ENCODE measurements at places on chromosomes 3 and 15.
A peak's percentile ranks its signal among the peaks of the same experiment; 100 is the strongest.

DNA sequence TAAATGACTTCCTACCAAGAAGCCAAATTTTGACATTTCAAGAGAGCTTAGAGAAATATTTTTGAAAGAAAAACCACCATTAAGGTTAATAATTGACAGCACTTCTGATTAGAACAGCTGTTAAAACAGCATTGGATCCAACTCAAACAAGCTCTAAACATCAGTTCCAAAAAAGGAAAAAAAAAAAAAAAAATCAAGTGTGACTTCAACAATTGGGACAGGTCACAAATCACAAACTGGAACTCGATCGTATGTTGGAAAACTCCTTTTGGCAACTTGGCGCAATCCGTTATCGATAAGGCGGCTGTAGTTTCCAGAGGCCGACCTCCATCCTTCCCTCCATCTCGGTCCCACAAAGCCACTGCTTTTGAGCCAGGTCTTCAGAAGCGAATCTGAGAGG lies 17.8 kb downstream of the TLE3 start:
- no peak for DNase-seq

DNA sequence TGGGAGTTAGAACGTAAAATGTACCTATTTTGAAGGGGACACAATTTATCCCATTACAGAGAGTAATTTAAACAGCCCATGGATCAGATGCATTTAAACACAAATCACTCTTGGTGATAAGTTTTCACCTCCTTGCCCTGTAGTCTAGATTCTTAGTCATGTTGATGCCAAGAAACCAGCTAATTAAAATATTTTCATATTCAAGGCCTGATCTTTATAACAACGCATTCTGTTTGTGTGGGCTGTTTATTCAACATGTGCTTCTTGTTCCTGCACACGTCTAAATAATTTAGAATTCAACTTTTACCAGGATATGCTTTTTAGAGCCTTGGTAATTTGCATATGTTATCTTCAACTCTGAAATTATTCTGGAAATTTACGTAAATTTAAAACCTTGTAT lies 25.8 kb downstream of the SNX1 start:
- DNase-seq = no peak

GRCh38 chr3:111800472-111800871 lies 58.6 kb upstream of the PHLDB2 start:
- no peak for DNase-seq

DNA sequence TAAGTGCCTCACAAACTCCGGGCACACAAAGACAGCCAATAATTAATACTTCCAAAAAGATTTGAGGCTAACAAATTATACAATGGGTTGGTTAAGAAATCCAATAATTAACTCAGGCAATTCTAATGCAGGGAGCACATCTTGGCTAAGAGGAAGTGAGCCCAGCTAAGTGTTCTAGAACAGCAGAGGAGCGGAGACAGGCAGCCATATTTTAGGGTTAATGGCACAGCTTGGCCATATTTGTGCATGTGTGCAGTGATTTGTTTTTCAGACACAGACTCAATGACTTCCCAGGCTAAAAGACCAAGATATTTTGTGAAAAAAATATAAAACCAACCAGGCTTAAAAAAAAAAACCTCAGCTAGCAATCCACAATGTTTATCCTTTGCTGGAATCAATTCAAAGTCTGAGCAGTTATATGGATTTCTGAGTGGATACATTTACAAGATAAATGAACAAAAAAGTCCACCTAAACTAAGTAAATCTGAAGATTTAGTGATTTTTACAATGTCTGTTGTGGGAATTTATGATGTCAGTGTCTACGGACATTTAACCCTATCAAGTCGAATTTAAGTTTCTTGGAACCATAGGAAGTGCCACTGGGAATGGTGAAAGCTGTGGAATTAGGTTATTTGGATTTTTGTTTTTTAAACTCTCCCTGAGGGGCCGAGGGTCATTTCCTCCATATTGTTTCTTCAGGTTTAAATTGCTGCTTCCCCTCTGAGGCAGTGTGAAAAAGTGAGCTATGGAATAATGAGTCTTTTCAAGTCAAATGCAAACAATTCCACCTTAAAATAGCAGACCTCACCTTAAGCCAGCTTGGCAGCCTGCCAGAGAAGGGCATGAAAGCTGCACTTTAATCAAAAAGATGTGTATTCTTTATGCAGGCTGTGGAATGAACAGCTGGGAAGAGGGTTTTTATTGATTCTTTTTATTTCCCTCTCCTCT lies 413.7 kb upstream of the TBL1XR1 start:
- no peak for DNase-seq

DNA sequence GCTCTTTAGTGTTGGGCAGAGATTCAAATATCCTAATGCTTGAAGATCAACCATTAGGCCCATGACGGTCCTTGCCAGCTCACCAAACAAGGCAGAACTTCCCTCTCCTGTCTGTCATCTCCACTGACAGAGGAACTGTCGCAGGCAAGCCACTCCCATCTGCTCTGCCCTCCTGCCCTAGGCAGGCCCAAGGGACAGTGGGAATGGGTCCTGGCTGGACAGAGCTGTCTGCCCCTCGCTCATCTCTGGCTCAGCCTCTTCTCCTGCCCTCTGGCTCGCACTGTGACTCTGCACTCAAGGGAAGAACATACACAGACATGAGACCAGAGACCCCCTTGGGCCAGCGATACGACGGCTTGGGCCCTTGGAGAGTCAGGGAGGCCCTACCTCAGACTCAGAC lies 7.6 kb upstream of the MUSTN1 start:
- DNase-seq = no peak

- DNase-seq = peak; percentile 68
Observed at GRCh38 chr3:14124223-14124614, 451 bp downstream of the CHCHD4 start.

DNA sequence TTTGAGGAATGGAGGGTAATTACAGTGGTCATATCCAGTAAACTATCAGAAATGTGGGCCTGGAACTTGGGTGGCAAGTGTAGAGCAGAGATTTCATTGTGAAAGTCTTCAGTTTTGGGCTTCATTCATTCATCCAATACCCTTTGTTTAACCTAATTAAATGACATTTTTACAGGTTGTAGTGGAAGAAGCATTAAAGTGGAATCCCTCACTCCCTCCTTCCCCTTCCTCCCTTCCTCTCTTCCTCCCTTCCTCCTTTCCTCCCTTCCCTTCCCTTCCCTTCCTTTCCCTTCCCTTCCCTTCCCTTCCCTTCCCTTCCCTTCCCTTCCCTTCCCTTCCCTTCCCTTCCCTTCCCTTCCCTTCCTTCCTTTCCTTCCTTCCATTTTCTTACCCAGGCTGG lies 219.3 kb downstream of the PDCD6IP start:
- no peak for DNase-seq

DNA sequence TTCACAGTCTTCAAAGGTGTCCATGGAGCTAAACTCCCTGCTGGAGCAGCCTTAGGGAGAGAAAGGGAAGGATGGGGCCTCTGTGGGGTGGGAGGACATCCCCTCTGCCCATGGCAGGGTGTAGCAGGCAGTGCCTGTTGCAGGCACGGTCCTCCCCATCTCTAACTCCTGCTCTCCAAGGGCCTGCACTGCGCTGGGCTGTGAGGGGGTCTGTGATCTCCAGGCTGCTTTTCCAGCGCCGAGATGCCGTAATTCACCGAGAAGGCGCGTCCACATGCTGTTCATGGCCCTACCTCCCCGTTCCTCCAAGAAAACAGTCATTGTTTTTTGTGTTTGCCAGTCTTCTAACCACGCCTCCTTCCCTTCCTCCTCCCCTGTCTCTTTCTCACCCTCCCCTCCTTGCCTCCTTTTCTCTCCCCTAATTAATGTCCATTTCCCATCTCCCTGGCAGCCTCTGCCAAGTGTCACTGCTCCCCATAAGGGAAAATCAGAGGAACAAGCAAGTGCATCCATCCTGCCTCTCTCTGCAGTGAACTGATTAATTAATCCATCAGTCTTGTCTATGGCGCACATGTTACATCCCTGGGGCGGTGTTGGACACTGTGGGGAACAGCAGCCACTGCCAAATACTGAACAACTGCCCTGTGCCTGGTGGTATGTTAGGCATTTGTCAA lies 17.7 kb upstream of the LAMP3 start:
- DNase-seq = no peak

DNA sequence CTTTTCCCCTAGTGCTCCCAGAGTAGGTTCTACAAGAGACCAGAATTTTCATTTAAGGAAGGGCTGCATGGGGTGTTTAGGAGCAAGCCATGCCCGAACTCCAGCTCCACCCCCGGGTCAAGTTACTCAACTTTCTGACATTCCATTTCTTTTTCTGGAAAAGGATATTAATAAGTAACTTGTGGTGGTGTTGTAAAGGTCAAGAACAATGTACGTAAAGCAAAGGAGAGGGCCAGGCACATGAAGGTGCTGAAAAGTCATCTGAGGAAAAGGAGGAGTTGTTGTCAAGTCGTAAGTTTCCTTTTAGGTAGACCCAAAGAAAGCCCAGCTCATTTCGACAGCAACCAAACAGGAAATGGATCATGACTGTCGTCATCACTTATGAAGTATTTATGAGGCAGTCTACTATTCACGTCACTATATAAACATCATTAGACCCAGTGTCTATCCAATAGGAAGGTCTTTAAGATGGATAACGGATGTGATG lies 319.6 kb upstream of the IL12A start:
- DNase-seq = no peak

GRCh38 chr3:61667814-61668213 lies 106.4 kb downstream of the PTPRG start:
- DNase-seq = no peak

- no peak for DNase-seq
Observed at GRCh38 chr15:64209680-64210334, 47.0 kb upstream of the PPIB start.

- no peak for DNase-seq
Observed at GRCh38 chr3:20853890-20854289, 667.9 kb upstream of the SGO1 start.

- DNase-seq = no peak
Observed at GRCh38 chr3:27326629-27327545, 42.3 kb downstream of the NEK10 start.

GRCh38 chr3:115758076-115758763 lies 134.9 kb downstream of the GAP43 start:
- DNase-seq = no peak

DNA sequence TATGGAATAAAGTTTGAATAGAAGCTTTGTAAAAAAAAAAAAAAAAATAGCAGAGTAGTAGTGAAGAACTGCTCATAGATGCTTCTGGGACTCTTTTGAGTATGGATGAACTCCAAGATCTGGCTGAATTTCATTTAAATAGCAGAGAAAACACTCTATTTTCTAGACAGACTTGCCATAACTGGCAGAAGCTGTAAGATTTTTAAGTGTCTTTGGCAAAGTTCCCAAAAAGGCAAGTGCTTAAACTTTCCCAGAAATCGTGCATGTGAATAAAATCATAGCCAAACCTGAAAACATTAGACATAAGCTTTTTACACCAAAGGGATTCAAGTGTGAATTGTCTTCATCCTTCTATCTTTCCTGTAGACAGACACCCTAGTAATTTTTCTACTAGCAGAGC lies 110.3 kb upstream of the MITF start:
- DNase-seq = no peak

DNA sequence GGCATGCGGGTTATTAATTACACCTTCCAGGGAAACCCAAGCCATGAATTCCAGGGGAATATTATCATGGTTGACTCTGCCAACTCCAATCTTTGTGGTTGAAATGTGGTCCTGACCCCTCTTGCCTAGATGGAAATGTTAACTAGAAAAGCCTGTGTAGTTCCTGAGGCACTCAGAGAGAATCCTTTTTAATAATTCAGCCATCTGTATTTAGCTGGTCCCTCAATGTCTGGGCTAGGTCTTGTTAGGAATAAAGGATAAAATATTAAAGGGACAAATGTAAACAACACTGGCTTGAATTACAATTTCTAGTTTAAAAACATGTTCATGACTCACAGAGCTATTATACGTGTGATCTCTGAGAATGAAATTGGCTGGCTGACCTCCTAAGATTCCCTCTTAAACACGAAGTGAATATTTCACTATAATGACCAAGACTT lies 435.2 kb upstream of the SUCLG2 start:
- no peak for DNase-seq
